ENCODE measurements at places on chromosomes 4 and X.

- peak; percentile 31 for DNase-seq
Measured at GRCh38 chr4:82372517-82373485, 990 bp downstream of the HNRNPD start.

GRCh38 chr4:36010397-36010929, 233.9 kb downstream of the ARAP2 start:
- no peak for DNase-seq

DNA sequence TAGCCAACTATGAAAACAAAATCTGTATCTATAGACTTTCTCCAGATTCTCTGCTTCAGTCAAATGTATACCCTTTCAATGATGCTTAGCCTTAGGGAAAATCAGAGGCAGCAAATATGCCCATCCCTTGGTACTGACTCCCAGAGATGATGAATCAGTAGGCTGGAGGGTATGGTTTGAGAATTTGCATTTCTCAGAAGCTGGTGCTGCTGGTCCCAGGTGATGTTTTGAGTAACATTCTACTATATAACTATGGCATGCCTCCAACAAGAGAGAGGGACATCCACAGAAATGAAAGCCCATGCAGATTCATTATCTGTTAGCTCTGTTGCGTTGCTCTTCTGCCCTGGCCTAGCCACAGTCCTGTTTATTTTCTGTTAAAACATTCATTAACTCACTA, 13.6 kb downstream of the TNIP3 start:
- DNase-seq, result no peak

- DNase-seq, result no peak
Measured at GRCh38 chr4:100938698-100939097, 408.6 kb downstream of the PPP3CA start.

DNA sequence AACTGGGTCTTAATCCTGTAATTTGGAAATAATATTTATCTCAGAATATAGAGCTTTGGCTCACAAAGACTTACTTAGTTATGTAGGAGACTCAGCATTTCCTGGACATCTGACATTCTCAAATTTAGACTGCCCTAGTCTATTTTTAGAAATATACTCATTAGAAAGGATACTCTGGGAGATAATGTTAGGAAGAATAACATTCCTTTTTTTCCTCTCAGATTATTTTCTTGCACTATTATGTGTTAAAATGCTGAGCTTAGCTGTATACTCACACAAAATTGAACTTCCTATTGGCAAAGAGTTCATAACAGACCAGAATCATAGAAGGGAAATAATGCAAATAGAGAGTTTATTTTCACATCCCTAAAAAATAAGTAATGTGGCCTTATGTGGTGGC, 1424.9 kb upstream of the PCDH7 start:
- no peak for DNase-seq

DNA sequence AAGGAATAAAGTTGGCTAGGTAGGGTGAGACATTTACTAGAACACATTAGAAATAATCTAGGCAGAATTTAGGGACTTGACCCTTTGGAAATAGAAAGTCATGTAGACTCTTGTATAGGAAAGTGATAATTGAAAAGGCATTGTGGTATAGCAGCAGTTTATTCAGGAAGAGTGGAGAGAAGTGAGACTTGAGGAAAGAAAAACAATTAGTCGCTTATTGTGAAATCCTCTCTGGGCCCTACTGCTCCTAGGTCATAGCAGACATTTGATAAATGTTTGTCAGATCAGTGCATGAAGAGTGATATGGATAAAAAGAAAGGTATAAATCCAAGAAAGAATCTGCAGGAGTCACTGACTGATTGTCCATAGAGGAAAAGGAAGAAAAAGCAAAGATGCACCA, 337.6 kb downstream of the HNRNPD start:
- no peak for DNase-seq

- no peak for DNase-seq
Measured at GRCh38 chrX:24542756-24543155, 77.7 kb downstream of the PDK3 start.

DNA sequence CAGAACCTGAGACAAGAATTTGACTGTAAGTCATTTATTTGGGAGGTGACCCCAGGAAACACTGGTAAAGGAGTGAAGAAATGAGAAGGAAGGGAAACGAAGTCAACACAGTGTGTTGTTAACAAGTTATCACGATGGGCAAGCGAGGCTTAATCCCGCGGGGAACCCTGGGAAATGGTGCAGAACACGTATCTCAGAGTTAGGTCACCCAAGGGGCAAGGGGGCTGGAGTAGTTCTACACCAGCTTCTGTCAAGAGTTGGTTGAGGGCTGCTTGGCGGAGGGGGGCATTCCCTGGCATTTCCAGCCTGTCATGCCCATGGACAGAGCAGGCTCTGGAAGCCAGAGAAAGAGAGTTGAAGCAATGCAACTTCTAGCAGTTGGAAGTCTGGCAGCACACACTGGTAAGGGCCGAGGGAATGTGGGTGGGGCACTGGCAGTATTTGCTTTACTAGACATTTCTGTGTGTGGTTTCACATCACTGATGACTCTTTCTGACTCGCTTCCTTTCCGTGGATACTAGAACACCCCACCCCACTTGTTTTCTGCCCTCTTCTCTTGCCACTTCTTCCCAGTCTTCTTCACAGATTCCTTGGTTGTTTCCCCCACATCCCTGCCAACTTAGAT, 52.2 kb upstream of the ADGRG2 start:
- no peak for DNase-seq

- DNase-seq, result no peak
Measured at GRCh38 chr4:1717129-1718094, 3.7 kb downstream of the TMEM129 start.

- DNase-seq, result no peak
Measured at GRCh38 chr4:67604749-67605148, 46.2 kb downstream of the STAP1 start.

DNA sequence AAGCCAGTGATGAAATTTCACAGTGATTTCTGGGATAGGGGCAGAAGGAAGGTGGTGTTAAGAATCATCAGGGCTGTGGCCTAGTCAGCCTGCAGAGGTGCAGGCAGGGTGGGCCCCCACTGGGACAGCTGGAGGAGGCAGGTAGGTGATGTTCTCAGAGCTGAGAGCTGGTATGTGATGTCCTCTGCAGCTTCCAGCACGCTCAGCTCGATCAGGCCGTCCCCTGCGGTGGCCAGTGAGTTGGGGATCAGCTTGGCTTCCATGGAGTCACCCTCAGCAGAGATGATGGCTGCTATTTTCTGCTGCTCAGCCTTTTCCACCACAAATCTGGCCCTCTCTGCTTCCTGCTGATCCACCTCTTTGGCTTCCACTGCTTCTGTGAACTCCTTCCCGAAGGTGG, 81.1 kb downstream of the IL1RAPL2 start:
- DNase-seq, result no peak

- no peak for DNase-seq
Measured at GRCh38 chrX:134932528-134933217, 58.1 kb upstream of the SMIM10 start.

GRCh38 chr4:27267339-27267969, 406.8 kb downstream of the STIM2 start:
- DNase-seq, result no peak

DNA sequence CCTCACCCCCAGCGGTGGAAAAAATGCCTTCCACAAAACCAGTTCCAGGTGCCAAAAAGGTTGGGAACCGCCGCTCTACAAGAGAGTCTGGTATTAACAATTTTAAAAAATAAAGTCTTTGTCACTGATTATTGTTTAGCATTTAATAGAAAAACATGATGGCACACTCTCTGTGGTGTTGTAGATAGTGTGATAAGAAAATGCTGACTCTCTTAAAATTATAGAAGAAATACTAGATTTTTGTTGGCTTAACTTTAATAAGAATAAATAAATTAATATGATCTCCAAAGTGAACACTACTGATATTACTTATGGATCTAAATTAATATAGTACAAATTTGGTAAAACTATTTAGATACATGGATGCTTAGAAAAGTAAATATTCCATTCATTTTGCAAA, 943.5 kb downstream of the CCSER1 start:
- DNase-seq, result no peak

DNA sequence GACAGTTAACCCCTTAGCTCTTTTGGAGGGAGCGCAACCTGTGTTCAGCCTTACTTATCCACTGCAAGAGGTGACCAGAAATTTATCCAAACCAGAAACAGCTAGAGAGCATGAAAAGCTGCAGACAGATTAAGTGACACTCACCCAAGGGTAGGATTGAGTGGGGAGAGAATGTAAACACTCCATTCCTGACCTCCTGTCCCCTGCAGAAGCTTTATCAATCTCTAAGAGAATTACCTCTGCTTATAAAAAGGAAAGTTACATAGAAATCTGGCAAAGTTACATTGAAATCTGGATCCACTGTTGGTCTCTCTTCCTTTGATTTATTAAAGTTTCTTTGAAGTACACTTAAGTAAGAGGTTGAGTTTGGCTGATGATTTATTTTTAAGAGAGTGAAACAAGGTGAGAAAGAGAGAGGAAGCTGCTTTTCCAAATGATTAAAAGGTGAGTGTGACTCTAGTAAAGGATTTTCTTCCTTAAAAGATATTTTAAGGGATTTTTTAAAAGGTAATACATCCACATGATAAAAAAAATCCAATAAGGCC, 112.3 kb downstream of the ANAPC4 start:
- no peak for DNase-seq

GRCh38 chr4:4859325-4859798, at the start of gene MSX1:
MSX1 (plus strand) TSS chr4:4859665; CDS start chr4:4859900, 235 bp downstream.
- no peak for DNase-seq

- no peak for DNase-seq
Measured at GRCh38 chrX:68938244-68939004, 109.6 kb downstream of the EFNB1 start.

- no peak for DNase-seq
Measured at GRCh38 chr4:11799196-11799595, 370.5 kb upstream of the HS3ST1 start.

GRCh38 chr4:105352826-105353225, 121.0 kb downstream of the PPA2 start:
- no peak for DNase-seq

DNA sequence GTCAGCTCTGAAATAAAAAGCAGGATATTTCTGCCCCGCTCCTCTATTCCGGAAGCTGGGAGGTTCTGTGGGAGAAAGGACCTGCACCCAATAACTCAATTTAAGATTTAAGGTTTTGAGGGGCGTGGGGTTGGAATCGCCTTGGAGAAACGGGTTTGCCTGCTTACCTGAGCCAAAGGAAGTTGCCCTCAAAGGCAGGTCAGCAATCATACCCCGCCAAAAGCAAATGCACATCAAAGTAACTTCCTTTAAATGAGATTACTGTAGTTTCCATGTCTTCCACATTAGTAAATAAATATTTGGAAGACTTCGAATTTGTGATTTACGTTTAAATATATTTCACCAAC, 978 bp upstream of the HS3ST1 start:
- DNase-seq, result no peak

GRCh38 chr4:80140194-80140593, 57.1 kb upstream of the PRDM8 start:
- DNase-seq, result no peak

DNA sequence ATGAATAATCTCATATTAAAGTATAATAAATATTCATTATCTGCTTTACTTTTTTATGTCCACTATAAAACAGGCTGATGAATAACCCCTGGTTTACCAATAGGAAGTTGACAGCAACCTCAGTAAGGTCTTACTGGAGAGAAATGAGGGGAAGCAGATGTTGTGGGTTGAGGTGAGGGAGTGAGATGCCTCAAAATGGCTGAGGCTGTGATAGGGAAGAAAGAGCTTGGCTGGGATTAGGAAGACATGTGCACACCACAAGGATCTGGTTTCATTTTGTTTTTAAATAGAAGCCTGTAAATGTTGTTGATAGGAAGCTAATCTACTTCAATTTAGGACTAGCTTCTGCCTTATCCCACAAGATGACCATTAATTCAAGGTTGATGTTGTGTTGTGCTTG, 14.4 kb upstream of the CYBB start:
- DNase-seq, result no peak

DNA sequence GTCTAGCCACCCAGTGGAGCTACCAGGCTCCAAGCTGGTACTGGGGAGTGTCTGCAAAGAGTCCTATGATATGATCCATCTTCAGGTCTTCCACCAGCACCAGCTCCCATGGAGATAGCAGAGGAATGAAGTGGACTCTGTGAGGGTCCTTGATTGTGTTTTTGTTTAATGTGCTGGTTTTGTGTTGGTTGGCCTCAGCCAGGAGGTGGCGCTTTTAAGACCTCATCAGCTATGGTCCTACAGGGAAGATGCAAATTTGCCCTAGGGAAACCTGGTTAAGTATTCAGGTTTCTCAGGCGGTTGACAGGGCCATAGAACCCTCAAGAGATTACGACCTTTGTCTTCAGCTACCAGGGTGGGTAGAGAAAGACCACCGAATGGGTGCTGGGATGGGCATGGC, 1141.1 kb downstream of the STIM2 start:
- no peak for DNase-seq

DNA sequence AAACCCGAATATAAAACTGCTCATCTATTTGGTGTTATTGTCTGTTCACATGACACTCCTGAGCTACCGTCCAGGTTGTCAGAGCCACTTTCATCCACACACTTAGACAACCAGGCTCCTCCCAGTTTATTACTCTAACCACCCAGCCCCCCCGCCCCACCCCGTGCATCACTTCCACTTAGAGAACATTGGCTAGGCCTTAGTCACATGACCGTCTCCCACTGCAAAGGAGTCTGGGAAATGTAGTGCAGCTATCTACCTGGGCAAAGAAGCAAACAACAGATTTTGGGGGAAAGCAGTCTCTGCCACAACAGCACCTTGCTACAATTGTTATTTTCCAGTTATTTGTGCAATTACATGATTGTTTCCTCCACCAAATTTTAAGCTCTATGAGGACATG, 57.6 kb upstream of the RBPJ start:
- DNase-seq, result no peak

DNA sequence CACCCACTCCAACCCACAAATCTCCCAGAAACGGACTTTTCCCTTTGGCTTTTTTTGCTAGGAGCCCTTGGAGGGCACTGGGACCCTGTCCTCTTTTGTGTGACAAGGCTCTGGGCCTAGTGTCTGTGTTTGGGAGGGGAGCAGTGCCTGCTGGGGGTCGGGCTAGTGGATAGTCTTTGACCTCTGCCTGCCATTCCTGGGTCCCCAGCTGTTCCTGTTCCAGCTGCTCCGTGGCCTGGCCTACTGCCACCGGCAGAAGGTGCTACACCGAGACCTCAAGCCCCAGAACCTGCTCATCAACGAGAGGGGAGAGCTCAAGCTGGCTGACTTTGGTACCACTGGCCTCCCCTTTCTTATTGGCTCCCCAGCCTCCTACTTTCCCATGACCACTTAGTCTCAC, 6.7 kb upstream of the USP11 start:
- DNase-seq, result no peak

GRCh38 chrX:64202808-64203325, 2.6 kb downstream of the AMER1 start:
- no peak for DNase-seq

- DNase-seq, result no peak
Measured at GRCh38 chr4:158644760-158645159, 26.9 kb downstream of the C4orf46 start.
